Activated CD8-positive, alpha-beta T cell treated with anti-CD3 and anti-CD28 coated beads, Interleukin-2, amount 10 ng/mL, durations not matched to agents 7 days and 5 days (primary cell): ENCODE measurements at places on chromosomes 13 and 19. TPM values are rescaled to one million over a fixed set of nuclear protein-coding genes. Genes with fewer than 3 reads are reported as not detected.

GAPDHS gene
- not detected for total RNA-seq

PGLYRP1 gene
- not detected for total RNA-seq

ZNF541 gene
- total RNA-seq: 0.10 TPM

HSPB6 gene
- 0.65 TPM for total RNA-seq

ZNF792 gene
- total RNA-seq: 13.7 TPM

EBI3 gene
- not detected for total RNA-seq

FBXL3 gene
- 38.0 TPM for total RNA-seq

OLFM2 gene
- 9.2 TPM for total RNA-seq

LCP1 gene
- total RNA-seq: 1,321 TPM

CCNA1 gene
- total RNA-seq: 0.37 TPM

CD177 gene
- not detected for total RNA-seq

CCDC106 gene
- 9.4 TPM for total RNA-seq

LHB gene
- total RNA-seq: not detected

N4BP2L1 gene
- 27.8 TPM for total RNA-seq

SMIM17 gene
- total RNA-seq: not detected

ZNF225 gene
- total RNA-seq: 4.5 TPM

KIR2DL1 gene
- total RNA-seq: not detected
